ENCODE measurements at places on chromosomes 1 and 21. TPM values are rescaled to one million over a fixed set of nuclear protein-coding genes. Genes with fewer than 3 reads are reported as not detected.

The SLC1A7 gene
- total RNA-seq, result not detected

The COL6A2 gene
- 481 TPM for total RNA-seq

The LAMC2 gene
- 0.71 TPM for total RNA-seq

The TRIM67 gene
- total RNA-seq, result 0.04 TPM

The SYT11 gene
- 12.0 TPM for total RNA-seq

The C1orf210 gene
- total RNA-seq, result not detected

The INAVA gene
- 1.2 TPM for total RNA-seq

The LRRC53 gene
- total RNA-seq, result not detected

The IL20 gene
- total RNA-seq, result not detected

- no peak for DNase-seq
Measured at GRCh38 chr1:56798053-56798471, 21.1 kb downstream of the FYB2 start.

DNA sequence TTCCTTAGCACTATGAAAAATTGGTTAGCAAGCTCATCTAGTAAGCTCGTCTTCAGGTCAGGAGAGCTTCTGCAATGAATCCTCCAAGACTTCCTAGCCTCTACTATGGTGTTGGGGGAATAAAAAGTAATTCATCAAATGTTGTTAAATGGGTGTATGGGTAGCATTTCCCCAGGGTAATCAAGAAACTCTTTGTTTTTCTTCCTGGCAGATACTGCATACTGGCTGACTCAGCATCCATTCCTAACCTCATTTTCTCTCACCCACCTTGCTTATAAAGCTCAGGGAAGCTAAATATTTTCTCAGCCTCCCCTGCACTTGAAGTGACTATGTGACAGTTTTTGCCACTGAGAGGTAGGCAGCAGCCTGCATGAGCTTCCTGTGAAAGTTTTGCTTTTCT is 83.4 kb downstream of the MAB21L3 start:
- DNase-seq, result no peak

DNA sequence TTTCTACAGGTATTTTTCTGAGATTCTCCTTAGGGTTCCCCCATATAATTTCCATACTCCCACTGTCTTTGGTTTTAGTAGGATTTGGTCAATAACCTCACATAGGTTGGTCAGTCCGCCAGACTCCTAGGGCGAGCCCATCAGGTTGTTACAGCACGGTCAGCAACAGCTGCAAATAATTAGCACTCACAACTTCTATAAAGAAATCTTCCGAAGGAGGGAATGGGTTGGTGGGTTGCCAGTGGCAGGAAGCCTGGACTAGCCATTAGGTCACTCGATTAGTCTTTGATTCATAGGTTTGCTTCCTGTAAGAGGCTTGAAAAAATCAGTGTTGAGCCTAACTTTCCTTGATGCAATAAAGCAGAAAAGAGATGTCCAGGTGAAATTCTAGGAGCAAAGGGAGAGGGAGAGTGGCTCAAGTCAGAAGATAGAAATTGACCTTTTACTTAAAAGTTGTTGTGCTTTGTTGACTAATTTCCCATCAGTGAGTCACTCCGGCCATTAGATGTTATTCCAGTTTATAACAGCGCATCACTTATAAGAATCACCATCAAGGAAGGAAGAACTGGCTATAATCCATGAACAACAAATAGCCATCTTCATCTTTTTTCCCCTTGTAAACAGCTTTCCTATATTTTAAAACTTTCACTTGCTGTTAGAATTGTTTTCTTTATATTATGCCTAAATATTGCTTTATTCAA is 88.3 kb downstream of the TPR start:
- peak; percentile 55 for DNase-seq

- peak; percentile 39 for DNase-seq
Measured at GRCh38 chr1:147627435-147628110, 42.8 kb downstream of the ACP6 start.

DNA sequence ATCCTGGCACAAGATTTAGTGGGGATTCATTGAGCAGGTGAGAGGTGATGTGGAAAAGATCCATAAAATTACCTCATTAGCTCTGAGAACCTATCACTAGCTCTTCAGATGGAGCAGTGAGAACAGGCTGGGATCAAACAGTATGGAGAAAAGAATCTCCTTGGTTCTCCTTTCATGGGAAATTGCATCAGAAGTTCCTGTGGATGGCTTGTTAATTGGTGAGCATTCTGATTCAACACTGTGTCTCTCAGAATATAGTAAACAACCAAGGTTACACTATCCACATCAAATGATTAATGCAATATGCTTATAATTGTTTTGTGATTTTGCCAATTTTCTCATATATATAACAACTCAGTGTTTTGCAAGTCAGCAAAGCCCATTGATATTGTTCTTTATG is 8.3 kb upstream of the CD55 start:
- no peak for DNase-seq

- DNase-seq, result no peak
Measured at GRCh38 chr1:68620571-68620970, 123.7 kb upstream of the DEPDC1 start.

- DNase-seq, result no peak
Measured at GRCh38 chr1:32918179-32918578, 17.0 kb upstream of the TMEM54 start.

- no peak for DNase-seq
Measured at GRCh38 chr1:111743679-111744101, 4.5 kb upstream of the INKA2 start.

DNA sequence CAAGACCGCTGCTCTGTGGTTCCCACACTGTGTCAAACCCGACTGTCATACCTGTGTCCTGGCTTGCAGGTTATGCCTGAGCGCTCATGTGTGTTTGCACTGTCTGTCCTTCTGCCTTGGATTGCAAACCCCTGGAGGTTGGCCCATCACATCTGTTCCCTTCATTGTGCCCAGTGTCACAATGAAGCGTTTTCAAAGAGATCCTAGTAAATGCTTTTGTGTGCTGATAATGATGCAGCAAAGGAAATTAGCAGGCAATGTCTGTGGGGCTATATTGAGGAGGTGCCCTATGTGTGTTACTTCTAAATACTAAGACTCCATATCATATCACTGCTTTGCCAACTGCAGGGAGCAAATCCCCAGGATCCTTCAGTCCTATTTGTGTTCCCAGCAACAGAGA is 424.4 kb upstream of the NFIA start:
- no peak for DNase-seq

DNA sequence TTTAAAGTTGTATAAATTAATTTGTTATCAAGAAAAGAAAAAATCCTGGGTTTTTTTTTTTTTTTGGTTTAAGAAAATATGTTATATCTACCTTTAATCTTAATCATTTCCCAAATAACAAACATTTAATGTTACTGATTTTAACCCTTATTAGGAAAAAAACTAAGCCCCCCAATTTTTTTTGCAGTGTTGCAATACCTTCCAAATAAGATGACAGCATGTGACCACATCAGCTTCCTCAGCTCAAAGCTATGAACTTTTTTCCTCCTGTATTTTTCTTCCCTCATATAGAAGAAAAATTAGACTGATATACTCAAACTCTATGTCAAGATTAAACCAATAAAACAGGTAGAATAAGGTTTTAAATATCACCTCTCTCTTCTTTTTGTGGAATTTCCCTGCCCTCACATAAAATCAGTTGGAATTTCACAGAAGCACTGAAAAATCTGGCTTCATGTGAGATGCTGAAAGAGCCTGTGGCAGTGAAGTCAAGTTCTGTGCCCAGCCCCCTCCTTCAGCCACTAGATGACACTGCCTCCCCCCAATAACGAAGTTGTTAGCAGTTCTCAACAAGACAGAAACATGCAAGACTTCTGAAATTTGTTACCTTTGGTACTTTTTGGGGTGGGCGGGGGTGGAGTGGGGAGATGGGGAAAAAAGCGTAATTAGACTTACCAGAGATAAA is 9.6 kb upstream of the SMYD2 start:
- no peak for DNase-seq

DNA sequence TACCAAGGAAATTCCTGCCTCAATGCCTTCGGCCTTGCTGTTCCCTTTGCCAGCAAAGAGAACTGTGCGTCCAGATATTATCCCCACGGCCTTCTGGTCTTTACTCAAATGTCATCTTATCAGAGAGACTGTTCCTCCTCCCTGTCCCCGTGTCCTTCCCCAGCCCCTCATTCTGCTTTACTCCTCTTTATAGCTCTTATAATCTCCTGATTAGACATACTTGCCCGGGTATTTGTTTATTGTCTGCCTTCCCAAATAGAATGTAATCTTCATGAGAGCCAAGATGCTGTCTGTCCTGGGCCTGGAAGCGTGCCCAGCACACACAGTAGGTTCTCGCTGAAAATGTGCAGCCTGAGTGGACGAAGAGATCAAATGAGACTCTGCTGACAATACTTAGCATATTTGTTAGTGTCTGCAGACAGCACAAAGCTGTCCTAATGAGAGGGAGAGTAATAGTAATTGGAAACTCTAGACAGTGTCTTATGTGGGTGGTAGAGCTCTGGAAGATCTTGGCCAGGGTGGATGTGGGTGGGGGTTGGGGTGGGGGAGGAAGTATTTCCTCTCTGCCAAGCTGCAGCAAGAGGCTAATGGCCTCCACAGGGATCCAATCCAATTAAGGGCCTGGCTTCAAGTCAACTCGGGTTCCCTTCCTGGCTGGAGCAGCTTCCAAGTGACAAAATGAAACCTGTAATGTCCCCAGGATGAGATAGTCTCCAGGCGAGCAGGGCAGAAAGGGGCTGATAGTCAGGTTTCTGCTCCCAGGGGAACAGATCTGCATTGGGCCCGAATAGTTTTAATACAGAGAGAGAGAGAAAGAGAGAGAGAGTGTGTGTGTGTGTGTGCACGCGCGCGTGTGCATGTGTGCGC is 9.5 kb upstream of the CLIC4 start:
- peak; percentile 82 for DNase-seq

DNA sequence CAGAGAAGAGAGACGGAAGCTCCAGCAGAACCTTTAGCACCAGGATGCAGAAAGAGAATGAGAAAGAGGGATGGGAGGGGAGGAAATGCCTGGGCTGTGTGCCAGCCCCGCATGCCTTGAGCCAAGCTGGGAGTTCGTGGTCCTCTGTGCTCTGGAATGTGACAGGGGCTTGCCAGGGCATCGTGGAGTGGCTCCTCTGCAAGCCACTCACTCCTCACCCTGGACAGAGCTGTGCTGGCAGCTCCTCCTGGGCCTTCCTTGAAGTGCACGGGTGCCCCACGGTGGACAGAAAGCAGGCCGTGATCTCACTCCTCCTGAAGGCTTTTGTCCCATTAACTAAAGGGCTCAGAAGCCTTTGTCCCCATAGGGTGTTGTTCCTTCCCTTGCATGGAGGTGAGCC is 34.8 kb upstream of the PRELP start:
- peak; percentile 86 for DNase-seq

- DNase-seq, result peak; percentile 38
Measured at GRCh38 chr21:21530680-21531079, 532.5 kb downstream of the NCAM2 start.

DNA sequence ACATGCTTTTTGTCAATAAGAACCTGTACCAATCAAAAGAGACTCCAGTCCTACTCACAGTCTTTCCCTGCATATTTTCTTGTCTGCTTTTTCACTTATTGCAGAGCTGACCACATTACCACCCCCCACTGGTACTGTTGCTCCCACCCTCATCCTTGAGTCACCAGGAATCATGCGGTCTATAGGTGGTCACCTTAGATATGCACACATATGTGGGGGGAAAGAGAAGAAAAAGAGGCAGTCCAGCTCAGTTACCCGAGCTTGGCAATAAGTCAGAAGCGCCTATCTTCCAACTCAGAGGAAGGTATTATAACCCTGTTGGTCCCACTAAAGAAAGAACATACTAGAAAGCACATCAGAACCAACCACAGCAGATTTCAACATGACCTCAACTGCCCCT is 119.2 kb downstream of the SMYD2 start:
- DNase-seq, result no peak

DNA sequence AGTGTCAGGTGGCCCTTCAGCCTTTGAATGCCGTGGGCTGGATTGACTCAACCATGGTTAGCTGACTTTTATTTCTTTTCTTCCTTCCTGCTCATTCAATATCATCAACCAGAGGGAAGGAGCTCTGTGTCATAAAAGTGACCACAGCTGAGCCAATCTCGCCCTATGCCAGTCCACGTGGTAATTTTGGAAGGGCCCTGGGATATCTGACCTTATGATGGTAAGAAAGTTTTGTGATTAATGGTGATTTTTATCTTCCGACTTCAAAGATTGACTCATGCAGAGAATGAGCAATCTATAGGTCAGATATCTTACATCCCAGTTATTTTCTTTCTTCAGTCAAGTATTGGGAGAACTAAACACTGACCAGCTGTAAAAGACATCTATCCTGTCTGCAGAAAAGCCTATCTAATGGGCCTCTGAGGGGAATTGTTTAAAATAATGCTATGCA is 170.3 kb downstream of the ZC3H11B start:
- peak; percentile 62 for DNase-seq

- peak; percentile 57 for DNase-seq
Measured at GRCh38 chr1:178341261-178341956, 155.4 kb downstream of the CLEC20A start.

GRCh38 chr21:39326607-39327307 is 13.3 kb upstream of the BRWD1 start:
- DNase-seq, result no peak

DNA sequence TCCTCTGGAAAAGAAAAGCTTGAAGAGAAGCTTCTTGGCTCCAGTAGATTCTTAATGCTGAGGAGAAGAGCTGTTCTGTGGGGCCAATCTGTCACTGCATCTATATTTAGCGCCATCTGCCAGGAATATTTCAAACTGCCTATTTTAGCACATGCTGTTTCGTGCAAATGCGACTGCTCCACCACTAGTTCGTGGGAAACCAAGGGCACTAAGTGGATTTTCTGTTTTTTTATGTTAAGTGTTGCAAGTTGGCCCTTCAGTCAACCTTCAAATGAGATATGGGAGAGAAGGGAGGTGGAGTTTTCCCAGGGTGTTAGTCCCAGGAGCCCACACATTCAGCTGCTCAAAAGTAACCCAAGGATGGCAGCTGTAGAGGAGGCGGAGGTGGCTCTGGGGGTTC is 91.9 kb downstream of the TSEN15 start:
- peak; percentile 74 for DNase-seq

GRCh38 chr21:32332463-32332951 is 33.9 kb downstream of the MRAP start:
- no peak for DNase-seq

DNA sequence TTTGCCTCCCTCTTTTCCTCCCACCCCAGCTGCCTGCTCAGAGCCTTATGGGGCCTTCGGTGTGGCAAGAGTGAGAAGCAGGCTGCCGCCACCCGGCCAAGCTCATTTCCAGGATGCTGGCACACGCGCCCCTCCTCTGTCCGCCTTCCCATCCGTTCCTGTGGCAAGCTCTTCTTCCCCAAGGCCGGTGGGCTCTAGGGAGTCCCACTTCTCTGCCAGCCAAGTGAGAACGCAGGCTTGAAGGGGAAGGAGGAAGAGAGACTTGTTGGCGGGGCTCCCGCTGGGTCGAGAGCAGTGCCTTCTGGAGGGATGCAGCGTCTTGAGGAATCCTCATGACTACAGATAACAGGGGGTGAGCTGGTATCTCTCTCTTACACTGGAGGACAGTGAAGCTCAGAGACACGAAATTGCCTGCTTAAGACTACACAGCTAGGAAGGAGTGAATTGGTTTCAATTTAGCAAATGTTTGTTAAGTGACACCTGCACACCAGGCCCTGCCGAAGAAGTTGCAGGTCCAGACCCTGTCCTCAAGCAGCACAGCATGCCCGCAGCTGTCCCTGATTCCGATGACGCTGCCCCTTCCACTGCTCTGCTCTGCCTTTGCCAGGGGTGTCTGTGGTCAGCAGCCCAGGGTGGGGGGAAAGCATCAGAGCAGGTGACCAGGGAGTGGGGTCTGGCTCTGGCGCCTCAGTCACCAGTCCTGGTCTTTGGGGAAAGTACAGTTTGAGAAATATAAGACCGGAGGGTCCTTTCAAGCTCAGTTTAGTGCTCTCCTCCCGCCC is 40.1 kb upstream of the FOXO6 start:
- DNase-seq, result no peak
